ENCODE measurements at places on chromosomes 12 and 14.

GRCh38 chr14:78638926-78639325 lies 468.8 kb downstream of the NRXN3 start:
- no peak for DNase-seq

DNA sequence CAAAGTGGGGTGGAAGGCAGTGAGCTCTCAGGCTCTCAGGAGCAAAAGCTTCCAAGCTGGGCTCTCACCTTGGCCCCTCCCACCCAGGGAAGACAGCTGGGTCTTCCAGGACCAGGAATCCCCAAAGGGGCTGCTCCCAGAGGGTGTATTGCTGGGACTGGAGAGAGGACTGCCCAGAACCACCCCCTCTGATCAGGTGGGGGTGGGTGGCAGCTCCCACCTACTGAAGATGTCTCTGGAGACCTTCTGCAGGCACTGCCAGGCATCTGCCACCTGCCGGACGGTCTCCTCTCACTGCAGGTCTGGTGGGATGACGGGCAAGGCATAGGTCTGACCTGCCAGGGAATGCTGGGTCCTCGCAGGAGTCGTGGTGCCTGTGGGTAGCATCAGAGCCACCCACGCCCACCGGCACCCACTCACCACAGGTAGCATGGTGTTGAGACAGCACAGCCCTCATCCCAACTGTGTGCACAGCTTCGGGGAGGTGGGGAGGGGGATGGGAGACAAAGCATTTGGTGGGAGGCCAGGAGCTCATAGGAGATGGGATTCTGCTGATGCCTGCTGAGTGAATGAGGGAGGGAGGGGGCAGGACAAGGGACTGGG lies 103.2 kb downstream of the SINHCAF start:
- no peak for DNase-seq

GRCh38 chr12:61758661-61759060 lies 501.5 kb upstream of the USP15 start:
- DNase-seq = no peak

DNA sequence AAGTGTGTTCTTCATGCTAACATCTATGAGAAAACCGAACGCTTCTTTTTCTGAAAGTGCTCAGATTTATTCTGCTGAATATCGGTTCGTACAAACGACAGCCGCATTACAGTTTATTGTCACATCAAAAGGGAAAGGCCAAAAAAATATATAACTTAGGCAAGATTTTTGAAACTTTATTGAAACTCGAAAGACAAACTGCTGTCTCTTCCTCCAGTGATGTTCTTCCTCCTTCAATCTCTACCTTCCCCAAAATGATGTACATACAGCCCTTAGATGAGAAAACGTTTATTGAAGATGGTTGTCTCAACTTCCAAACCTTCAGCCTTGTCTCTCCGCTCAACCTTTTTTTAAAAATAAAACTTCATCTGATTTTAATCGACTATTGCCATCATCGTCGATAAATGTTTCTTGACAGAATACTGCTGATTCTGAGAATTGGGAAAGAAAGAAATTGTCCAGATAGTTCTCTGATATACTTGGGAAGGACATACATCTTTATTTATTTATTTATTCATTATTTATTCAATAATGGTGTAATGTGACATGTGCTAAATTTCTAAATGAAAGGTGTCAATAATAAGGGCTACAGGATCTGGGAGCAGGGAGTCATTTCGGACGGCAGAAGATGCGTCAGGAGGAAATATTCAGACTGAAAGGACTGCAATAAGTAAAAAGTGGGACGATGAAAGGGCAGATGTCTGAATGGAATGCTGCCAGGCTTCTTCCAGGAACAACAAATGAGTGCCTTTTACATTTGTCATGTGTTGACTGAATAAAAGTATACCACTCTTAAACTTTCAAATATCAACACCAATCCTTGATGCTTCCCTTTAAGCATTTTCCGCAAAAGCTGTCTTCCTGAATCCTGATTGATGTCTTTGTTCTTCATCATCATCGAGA lies 817 bp upstream of the MDM1 start:
- DNase-seq = no peak

DNA sequence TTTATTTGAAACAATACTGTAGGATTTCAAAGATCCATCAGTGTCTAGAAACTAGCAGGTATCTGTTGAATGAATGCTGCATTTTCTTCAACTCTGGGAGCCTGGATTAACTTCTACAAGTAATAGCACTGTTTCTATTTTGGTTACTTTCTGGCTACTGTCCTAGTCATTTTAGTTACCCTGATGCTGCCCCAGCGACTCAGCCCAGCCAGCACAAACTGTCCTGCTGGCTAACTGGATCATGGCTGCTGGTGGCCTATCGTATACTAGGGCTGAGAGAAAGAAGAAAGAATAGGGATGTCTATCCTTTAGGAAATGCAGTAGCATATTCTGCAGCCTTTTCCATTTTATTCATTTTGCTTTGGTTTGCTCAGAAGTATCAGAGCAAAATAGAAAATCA lies 53.9 kb downstream of the NTN4 start:
- no peak for DNase-seq

DNA sequence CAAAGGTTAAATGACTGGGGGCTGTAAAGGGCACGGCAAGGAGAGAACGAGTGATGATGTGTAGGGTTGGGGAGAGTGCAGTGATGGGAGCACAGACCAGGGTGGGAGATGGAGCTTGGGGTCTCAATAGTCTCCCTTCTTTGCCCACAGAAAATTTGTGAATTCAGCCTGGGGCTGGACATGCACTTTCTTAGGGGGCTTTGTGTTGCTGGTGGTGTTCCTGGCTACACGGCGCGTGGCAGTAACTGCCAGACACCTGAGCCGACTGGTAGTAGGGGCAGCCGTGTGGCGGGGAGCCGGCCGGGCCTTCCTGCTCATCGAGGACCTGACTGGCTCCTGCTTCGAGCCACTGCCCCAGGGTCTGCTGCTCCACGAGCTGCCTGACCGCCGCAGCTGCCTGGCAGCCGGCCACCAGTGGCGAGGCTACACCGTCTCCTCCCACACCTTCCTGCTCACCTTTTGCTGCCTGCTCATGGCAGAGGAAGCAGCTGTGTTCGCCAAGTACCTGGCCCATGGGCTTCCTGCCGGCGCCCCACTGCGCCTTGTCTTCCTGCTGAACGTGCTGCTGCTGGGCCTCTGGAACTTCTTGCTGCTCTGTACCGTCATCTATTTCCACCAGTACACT lies 1.7 kb downstream of the FITM1 start:
- no peak for DNase-seq

DNA sequence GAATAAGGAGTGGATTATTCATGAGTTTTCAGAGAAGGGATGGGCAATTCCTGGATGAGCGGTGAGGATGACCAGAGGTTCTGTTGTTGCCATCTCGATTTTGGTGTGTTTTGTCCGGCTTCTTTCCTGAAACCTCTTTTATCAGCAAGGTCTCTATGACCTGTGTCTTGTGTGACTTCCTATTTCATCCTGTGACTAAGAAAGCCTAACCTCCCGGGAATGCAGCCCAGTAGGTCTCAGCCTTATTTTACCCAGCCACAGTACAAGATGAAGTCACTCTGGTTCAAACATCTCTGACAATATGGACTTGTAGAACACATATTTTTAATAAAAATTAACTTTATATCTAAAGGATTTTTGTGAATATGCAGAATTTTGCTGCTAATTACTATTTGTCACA lies 716.4 kb downstream of the FSCB start:
- DNase-seq = no peak

Data from AG04449 (cell line).